Left cardiac atrium (tissue), 4 donors: ENCODE measurements at places on chromosomes 16 and 17. TPM values are rescaled to one million over a fixed set of nuclear protein-coding genes. Genes with fewer than 3 reads are reported as not detected.

GRCh38 chr16:1707193-1707790, 1.3 kb downstream of the MAPK8IP3 start:
- peak; percentile 17 for DNase-seq

GRCh38 chr16:71673582-71673973, 47.6 kb downstream of the MARVELD3 start:
- no peak for DNase-seq

- DNase-seq: no peak
Observed at GRCh38 chr17:35222452-35222851, 20.4 kb upstream of the SLFN5 start.

- DNase-seq: no peak
Observed at GRCh38 chr16:81448154-81449131, 3.8 kb downstream of the CMIP start.

GRCh38 chr17:67606896-67607604, 110.7 kb upstream of the NOL11 start:
- peak; percentile 32 for DNase-seq

GRCh38 chr17:41505809-41506767, 676 bp upstream of the KRT13 start:
- no peak for DNase-seq

DNA sequence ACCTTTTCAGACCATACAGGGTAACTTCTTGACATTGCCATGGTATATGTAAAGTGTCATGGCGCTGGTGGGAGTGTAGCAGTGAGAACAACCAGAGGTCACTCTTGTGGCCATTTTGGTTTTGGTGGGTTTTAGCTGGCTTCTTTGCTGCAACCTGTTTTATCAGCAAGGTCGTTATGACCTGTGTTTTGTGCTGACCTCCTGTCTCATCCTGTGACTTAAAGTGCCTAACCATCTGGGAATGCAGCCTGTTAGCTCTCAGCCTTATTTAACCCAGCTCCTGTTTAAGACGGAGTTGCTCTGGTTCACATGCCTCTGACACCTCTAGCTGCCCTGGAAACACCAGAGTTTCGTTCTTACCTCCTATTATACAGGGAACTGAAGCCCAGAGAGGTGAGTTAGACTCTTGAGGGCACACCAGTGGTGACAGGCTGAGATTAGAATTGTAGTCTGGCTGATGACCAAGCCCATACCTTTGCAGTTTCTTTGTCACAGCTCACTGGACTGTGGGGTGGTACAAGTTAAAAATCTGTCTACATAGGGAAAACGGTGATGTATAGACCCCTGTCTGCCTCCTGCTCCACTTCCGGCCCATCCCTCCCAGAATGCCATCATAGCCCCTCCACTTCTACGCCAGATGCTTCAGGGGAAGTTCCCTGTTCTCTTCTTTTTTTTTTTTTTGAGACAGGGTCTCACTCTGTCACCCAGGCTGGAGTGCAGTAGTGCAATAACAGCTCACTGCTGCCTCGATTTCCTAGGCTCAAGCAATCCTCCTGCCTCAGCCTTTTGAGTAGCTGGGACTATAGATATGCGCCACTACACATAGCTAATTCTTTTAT, 21.0 kb downstream of the KSR1 start:
- DNase-seq: no peak

DNA sequence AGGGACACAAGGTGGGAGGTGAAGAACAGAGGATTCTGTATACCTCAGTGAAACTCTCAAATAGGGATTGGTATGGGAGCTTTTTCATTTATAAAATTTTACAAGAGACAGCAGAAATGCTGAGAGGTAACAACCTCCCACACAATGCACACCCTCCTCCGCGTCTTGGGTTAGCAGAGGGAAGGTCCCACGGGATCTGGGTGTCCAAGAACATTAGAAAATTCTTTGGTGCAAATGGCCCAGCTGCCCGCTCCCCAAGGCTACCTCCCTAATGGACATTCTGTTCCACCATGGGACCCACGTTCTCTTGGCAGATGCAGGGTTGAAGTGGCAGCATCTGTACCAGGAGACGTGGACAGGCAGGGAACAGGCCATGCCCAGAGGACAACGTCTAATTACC, 22.5 kb downstream of the GPR139 start:
- DNase-seq: no peak

GRCh38 chr16:48350736-48351135, 34.5 kb downstream of the SIAH1 start:
- DNase-seq: no peak

GRIN2C gene
- 25.2 TPM for total RNA-seq

TBC1D3C gene
- total RNA-seq: 0.32 TPM

MMP25 gene
- 2.3 TPM for total RNA-seq

EVI2A gene
- total RNA-seq: 1.9 TPM

CYB5D1 gene
- 15.6 TPM for total RNA-seq
